ENCODE measurements at places on chromosomes 11 and 22.

- no peak for DNase-seq
Observed at GRCh38 chr11:69321877-69322361, 28.0 kb downstream of the MYEOV start.

- no peak for DNase-seq
Observed at GRCh38 chr11:75602951-75603350, 40.9 kb downstream of the SERPINH1 start.

GRCh38 chr11:35330156-35330889 lies 89.0 kb downstream of the SLC1A2 start:
- DNase-seq = no peak

GRCh38 chr11:1628506-1629325 lies 859 bp upstream of the KRTAP5-5 start:
- peak; percentile 96 for DNase-seq

- DNase-seq = no peak
Observed at GRCh38 chr11:35393098-35393497, 26.3 kb downstream of the SLC1A2 start.

- no peak for DNase-seq
Observed at GRCh38 chr11:100515087-100515486, 172.0 kb upstream of the ARHGAP42 start.

DNA sequence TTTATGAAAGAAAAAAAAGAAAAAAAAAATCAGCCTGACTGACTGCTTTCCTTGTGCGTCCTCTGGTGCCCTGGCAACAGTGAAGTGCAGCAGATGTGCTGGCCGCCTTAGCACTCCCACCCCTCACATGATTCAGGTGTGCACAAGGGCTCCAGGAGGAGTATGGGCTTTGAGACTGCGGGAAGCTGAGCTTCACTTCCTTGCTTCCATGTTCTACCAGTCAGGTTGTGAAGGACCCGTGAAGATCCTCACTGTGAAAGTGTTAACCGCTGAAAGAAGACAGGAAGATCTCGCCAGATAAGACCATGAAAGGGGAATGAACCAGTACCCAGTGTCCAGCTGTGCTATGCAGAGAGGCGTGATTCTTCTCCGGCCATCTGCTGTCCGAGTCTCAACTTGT lies 48.2 kb downstream of the HIRA start:
- DNase-seq = no peak

DNA sequence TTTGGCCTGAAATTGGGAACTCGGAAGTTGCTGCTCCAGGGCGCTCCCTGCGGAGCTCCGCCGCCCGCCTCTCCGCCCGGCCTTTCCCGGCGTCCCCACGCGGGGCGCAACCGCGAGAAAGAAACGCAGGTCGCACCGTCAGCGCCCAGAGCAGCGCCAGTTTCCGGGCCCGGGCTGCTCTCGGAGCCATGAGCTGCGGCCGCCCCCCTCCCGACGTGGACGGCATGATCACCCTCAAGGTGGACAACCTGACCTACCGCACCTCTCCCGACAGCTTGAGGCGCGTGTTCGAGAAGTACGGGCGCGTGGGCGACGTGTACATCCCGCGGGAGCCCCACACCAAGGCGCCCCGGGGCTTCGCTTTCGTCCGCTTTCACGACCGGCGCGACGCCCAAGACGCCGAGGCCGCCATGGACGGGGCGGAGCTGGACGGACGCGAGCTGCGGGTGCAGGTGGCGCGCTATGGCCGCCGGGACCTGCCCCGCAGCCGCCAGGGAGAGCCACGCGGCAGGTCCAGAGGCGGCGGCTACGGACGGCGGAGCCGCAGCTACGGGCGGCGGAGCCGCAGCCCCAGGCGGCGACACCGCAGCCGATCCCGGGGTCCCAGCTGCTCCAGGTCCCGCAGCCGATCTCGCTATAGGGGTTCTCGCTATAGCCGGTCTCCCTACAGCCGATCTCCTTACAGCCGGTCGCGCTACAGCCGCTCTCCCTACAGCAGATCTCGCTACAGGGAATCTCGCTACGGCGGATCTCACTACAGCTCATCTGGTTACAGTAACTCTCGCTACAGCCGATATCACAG lies 521 bp downstream of the SRSF8 start:
- DNase-seq = peak; percentile 25

DNA sequence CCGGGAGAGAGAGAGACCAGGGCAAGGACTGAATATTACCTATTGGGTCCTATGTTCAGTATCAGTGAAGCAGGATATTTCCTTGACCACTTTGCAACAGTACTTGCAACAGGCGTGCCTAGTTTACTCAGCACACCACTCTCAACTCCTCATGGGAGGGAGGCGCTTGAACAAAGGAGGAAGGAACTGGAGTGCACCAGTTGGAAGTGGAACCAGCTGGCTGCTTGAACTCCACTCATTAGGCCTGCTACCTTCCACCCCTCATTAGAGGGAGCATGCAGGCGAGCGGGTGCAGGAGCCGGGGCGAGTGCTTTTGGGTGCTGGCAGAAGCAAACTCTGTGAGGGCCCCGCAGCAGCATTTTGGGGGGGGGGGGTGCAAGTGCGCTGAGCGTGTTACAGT lies 1369.6 kb upstream of the RAG2 start:
- DNase-seq = no peak

- no peak for DNase-seq
Observed at GRCh38 chr11:119258180-119258579, 52.0 kb downstream of the CBL start.

- no peak for DNase-seq
Observed at GRCh38 chr11:1603629-1604028, 4.6 kb downstream of the KRTAP5-3 start.

DNA sequence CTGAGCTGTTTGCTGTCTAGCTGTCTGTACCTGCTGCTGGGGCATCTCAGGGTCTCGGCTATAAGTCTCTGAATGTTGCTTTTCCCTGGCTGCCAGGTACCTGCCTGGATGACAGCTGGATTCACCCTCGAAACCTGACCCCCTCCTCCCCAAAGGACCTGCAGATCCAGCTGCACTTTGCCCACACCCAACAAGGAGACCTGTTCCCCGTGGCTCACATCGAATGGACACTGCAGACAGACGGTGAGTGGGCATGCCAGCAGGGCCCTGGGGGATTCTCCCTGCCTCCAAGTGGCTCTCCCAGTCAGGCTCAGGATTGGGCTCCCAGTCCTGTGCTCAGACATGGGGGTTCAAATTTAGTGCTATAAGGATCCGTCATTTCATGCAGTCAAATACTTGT lies 12.9 kb downstream of the IL17RA start:
- no peak for DNase-seq

- DNase-seq = no peak
Observed at GRCh38 chr11:60183591-60184205, 815 bp upstream of the MS4A6A start.

GRCh38 chr11:2580571-2581001 lies 119.2 kb downstream of the KCNQ1OT1 start:
- no peak for DNase-seq

DNA sequence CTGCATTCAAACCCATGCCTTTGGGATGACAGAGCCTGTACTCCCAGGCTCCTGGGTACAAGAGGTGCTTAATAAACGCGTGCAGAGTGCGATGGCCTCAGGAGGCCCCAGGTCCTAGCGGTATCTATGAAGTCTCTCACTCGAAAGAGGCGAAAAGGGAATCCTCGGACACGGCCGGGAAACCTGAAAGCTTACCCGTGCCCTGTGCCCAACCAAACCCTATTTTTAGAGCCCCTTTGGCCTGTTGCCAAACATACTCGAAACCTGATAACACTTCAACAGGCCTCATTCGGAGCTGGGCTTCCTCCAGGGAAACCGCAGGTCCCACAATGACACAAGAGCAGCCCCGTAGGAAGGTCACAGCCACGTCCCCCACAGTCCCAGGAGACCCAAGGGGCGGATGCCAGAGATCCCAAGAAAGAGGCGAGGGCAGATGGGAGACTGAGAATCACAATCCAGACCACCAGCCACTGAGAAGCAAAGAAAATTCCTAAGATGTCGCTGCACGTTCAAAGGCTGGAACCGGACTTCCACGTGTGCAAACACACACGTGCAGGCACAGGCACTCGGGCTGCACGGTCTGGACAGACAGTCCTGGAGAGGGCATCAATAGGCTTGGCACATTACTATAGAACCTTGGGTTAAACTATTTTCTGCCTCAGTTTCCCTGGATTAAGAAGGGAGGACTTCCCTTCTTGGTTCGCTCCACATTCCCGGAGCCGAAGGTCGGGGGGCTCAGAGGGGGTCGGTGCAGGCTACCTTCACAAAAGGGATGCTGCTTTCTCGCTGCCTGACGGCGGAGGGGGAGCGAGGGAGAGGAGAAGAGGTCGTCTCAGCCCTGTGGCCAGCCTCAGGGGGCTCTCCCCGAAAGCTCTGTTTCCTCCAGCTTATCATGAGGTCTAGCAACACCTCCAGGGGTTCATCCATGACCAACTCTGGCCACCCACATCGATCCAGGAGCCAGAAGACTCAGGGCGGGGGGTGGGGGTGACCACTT lies 8.2 kb downstream of the PDGFB start:
- DNase-seq = no peak

DNA sequence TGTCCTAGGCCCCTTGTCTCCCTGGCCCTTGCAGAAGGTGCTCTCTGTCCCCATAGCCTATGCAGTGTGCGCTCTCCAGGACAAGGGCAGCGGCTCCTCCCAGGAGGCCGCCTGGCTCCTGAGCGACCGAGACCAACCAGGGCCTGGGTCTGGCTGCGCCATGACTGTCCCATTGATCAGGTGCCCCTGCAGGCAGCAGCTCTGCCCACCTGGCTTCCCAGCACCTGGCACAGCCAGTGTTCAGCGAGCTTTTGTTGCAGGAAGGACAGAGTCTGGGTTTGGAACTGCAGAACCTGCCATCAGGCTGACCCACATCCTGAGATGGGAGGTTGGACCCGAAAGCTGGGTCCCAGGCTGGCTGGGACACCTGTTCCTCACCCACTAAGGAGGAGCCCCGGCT lies 1001.1 kb downstream of the BRD1 start:
- DNase-seq = no peak

DNA sequence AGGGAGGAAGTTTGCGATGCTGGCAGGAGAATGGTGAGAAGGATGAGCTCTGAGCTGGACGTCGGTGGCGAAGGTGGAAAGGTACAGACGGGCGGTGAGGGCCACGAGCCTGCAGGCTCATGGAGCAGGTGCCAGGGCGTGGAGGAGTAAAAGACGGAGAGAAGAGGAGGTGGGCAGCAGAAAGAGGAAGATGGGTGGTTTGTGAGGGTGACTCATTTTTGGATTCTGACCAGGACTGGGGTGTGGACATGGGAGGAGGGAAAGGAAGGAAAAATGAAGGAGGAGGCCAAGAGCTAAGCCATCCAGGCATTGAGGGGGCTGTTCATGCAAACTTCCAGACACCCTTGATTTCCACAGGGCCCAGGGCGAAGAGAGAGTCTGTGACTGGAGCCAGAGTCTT lies 3.5 kb downstream of the ZDHHC24 start:
- no peak for DNase-seq

GRCh38 chr11:1746511-1746931 lies 3.9 kb downstream of the IFITM10 start:
- no peak for DNase-seq

- DNase-seq = no peak
Observed at GRCh38 chr11:57786436-57786835, 24.8 kb downstream of the CTNND1 start.

DNA sequence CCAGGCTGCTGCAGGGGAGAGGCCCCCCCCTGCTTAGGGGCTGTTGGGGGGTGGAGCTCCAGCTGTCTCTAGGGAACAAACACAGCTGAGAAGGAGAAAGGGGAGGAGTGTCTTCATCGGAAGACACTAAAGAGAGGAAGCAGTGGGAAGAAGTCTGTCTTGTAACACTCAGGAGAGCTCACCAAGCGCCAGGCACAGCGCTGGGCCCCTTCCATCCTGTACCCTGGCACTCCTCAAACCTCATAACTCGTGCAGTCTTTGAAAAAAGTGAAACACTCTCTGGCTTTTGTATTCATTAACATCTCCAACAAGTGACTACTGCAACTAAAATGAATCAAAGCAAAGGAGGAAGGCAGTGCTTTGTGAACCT lies 67.4 kb upstream of the PRDM11 start:
- DNase-seq = no peak

GRCh38 chr11:115643549-115644270 lies 139.5 kb upstream of the CADM1 start:
- no peak for DNase-seq

- DNase-seq = no peak
Observed at GRCh38 chr11:68052137-68052873, 13.5 kb downstream of the TCIRG1 start.

GRCh38 chr11:68659158-68659921 lies 25.0 kb upstream of the GAL start:
- DNase-seq = no peak

GRCh38 chr11:2351701-2352100 lies 25.4 kb upstream of the CD81 start:
- DNase-seq = no peak

DNA sequence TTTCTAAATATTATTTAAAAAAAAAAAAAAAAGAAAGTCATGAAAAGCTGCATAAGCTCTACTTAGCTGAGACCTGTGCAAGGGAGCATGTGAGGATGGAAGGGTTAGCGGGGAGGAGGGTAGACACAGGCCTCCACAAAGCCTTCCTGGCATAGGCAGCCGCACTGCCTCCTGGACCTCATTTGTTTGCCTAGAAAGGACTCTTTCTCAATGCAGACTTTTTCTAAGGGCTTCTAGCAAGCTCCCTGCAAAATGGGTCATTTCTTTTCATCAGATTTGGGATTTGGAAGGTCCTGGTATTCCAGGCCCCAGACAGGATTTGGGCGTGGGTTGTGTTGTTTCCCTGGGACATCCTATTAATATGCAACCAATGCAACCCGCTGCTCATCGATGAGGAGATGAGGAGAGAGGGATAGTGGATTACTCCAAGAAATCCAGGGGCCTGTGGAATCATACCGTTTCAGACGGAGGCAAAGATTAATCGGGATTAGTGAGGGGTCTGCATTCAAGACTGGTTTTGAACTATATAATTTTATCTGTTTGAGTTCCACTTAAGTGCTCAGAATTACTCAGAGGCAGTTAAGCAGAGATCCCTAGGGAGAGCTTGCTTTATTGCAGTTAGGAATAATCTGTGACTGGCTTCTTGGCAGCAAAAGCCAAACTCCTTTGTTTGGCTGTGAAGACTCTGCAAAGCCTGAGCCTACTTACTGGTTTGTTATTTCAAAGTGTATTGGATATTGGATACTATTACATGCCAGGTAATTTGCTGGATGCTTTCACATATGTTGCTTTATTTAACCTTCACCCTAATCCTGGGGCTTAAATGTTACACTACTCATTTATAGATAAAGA lies 106.9 kb upstream of the NAV2 start:
- DNase-seq = no peak

- peak; percentile 50 for DNase-seq
Observed at GRCh38 chr22:30572840-30573593, 1.4 kb downstream of the GAL3ST1 start.

GRCh38 chr11:8826139-8826786 lies 84.7 kb upstream of the AKIP1 start:
- DNase-seq = no peak

- DNase-seq = no peak
Observed at GRCh38 chr22:42272431-42272999, 2.1 kb upstream of the TCF20 start.

Measured in HuH-7 (cell line).